ENCODE measurements at places on chromosomes 11 and 22. TPM values are rescaled to one million over a fixed set of nuclear protein-coding genes. Genes with fewer than 3 reads are reported as not detected.

GRCh38 chr22:32478994-32479393 is 4.4 kb downstream of the FBXO7 start:
- no peak for DNase-seq

DNA sequence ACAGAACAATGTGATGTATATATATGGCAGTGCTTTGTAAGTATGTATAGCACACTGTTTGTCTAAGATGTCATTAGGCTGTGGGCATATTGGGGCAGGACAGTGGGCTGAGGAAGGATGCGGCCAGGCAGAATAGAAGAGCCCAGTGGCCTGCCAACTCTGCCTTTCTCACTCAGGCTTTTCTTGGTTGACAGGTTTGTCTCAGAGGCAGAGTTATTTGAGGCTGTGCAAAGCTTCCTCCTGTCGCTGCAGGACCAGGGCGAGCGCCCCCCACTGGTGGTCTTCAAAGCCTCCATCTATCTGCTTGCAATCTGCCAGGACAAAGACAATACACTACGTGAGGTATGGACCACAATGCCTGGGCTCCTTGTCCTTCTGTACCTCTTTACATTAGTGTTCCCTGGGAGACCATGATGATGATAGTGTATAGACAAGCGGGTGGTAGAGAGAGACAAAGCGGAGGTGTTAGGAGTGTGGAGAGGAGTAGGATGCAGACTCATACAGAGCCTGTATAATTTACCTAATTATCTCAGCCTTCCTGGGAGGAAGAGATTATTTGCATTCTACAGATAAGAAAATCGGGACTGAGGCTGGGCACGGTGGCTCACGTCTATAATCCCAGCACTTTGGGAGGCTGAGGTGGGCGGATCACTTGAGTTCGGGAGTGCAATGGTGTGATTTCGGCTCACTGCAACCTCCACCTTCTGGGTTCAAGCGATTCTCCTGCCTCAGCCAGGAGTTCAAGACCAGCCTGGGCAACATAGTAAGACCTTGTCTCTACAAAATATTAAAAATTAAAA is 37.3 kb upstream of the CCDC134 start:
- DNase-seq, result peak; percentile 15

GRCh38 chr11:25992294-25992693 is 339.6 kb upstream of the ANO3 start:
- DNase-seq, result peak; percentile 98

GRCh38 chr11:123601136-123601535 is 53.3 kb downstream of the SCN3B start:
- DNase-seq, result peak; percentile 65

- no peak for DNase-seq
Measured at GRCh38 chr11:65983589-65983987, 18.4 kb downstream of the EIF1AD start.

Gene ROBO4
- 51.7 TPM for total RNA-seq

- DNase-seq, result peak; percentile 12
Measured at GRCh38 chr11:120747850-120748814, 236.6 kb downstream of the GRIK4 start.

Gene SLC22A24
- not detected for total RNA-seq

- DNase-seq, result no peak
Measured at GRCh38 chr22:17914474-17914873, 109.9 kb downstream of the MICAL3 start.

GRCh38 chr11:14336507-14337503 is 22.2 kb downstream of the RRAS2 start:
- no peak for DNase-seq

Gene DDTL
- 3.5 TPM for total RNA-seq

DNA sequence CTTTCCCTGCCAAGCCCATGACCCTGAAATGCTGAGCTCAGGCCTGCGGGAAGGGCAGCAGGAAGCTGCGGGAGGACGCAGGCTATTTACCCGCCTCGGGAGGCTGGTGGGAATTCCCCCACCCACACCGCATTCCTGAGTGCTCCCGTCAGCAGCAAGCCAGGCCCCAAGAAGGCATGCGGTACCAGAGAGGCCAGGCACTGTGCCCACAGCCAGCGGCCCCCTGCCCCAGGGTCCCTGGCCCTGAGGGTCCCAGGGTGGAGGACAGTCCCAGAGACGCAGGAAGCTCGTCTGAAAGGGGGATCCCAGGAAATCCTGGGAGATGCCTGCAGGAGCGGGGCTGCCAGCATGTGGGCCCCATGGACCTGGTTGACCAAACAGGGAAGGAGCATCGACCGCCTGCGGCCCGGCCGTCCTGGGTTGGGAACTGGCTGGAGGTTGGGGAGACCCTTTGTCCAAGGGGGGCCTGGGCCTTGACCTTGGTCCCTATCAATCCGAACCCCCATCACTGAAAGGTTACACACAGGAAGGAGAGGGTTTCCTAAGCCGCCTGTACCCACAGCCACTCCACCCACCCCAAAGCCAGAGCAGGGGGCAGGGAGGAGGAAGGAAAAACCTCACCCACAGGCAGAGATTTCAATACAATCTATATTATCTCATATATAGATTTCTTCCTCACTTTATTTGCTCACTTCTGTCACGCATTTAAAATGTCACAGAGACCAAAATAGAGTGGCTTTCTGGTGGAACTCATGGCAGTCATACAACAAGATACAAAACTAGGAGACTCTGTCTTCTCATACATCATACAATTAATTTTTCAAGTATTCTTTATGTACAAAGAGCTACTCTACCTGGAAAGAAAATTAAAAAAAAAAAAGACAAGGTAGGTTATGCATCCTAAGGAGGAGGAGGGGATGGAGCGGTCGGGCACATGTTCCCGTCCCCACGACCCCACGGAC is 17.1 kb downstream of the MAFF start:
- DNase-seq, result peak; percentile 83

DNA sequence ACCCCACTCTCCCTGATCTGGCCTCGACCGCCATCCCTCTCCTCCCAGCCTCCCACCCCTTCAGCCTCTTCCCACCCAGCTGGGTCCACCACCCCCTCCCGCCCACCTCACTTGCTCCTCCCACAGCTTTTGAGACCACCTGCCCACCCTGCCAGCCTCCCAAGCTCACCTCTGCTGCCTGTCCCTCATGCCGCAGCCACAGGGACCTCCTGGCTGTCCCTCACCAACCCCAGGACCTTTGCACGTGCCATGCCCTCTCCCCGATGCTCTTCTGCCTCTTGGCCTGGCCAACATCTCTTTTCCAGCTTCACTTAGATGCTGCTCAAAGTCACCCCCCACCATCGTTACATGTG is 6.5 kb downstream of the PNPLA5 start:
- DNase-seq, result no peak

DNA sequence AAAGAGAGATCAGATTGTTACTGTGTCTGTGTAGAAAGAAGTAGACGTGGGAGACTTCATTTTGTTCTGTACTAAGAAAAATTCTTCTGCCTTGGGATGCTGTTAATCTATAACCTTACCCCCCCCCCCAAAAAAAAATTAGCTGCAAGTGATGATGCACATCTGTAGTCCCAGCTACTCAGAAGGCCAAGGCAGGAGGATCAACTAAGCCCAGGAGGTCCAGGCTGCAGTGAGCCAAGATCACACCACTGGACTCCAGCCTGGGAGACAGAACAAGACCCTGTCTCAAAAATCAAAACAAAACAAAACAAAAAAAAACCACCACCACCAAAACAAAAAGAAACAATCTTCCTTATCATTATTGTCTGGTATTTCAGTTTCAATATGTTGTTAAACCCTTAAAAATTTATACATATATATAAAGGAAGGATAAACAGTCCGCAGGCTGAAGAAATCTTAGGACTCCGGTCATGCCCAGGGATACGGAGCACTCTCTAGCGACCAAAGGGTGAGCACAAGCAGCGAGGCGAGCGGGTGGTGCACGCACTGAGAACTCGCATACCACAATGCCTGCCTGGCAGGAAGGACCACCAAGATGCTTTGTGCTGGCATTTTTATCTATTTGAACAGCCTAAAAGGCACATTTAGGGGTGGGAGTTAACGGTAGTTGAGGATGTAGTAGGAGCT is 6.4 kb downstream of the POLDIP3 start:
- DNase-seq, result peak; percentile 77

- DNase-seq, result no peak
Measured at GRCh38 chr11:106286881-106287504, 209.5 kb downstream of the AASDHPPT start.

GRCh38 chr22:39627865-39628562 is 57.5 kb downstream of the CACNA1I start:
- DNase-seq, result no peak

- no peak for DNase-seq
Measured at GRCh38 chr11:13534358-13534757, 38.6 kb upstream of the PTH start.

DNA sequence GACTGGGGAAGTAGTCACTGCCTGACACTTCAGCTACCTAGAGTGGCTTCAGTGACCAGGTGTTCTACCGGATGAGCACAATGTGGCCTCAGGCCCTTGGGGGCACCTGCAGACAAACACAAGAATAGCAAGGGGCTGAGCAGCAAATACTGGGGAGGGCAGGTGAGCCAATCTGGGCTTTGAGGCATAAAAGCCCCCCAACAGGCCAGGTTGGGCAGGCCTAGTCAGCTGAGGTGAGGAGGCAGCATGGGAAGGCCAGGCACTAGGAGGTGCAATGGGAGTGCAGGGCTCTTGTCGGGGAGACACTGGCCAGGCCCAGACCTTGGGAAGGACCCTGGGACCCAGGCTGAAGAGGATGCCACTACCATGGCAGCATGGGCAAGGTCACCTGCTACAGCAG is 9.0 kb downstream of the UFD1 start:
- no peak for DNase-seq

Gene RGL4
- 1.3 TPM for total RNA-seq

DNA sequence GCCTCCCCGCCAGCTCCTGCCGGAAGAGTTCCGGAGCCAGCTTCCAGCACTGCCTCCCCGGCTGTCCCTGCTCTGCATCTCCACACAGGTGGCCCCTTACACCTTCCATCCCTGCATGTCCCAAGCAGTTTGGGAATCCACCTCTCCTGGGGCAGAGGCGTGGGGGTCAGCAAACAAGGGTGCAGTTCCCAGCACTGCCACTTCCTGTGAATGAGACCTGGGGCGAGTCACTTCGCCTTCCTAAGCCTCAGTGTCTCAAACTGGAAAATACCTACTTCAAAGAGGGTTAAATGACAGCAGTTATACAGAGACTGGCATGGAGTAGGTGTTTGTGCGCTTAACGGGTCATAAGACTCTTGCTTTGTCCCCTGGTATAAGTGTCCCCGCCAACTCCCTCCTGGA is 5.2 kb downstream of the CYTH4 start:
- no peak for DNase-seq

- DNase-seq, result no peak
Measured at GRCh38 chr22:31942091-31942490, 2.2 kb upstream of the YWHAH start.
